ENCODE measurements at places on chromosomes 1 and 21.
A peak's percentile ranks its signal among the peaks of the same experiment; 100 is the strongest.

DNA sequence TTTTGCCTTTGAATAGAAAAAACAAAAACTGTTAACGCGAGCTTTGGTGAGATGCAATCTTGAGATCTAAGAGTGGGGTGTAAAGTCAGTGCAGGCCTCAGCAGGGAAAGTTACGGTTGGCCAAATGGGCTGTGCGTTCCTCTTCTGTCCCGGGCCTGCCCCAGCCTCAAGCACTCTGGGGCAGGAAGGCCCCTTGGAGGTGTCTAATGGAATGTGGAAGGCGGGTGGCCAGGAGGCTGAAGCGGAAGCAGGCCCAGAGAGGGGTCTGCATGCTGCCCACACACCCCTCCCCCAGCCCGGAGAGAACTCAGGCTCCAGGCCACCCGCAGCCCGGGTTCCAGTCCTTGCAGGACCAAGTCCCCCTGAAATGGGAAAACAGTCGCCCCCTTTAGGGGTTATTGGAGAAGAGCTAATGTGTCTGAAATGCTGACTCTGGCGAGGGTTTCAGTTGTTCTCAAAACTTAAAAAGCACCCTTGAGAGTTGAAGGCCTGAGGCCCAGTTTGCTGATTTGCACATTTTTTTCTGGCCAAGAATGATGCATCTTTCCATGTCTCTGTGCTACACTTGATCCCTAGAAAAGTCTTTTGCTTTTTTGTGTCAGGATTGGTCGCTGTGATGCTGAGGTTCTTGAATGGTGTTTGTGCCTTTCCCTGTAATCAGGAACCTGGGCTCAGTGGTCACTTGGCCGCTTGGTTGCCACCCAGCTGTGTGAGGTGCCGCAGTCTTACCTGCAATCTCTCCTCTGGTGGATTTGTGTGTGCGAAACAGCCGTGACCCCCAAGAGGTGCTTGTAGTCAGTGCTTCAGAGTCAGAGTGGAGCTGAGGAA lies 2.0 kb downstream of the COL18A1 start:
- no peak for DNase-seq

DNA sequence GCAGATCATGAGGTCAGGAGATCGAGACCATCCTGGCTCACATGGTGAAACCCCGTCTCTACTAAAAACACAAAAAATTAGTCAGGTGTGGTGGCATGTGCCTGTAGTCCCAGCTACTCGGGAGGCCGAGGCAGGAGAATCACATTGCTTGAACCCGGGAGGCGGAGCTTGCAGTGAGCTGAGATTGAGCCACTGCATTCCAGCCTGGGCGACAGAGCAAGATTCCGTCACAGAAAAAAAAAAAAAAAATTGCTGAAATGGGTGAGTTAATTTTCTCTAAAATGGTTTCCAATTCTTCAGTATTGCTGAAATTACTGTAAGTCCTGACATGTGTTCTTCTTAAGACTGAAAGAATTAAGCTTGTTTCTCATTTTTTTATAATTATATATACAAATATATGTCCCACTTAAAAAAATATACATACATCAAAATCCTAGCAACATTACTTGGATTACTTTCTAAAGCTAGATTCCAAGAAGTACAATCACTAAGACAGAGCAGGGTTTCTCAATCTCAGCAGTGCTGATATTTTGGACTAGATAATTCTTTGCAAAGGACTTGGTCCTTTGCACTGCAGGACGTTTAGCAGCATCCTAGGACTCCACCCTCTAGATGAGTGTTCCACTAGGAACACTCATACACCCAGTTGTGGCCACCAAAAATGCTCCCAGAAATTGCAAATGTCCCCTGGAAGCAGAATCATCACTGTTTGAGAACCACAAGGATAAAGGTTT lies 24.8 kb downstream of the ZNHIT6 start:
- no peak for DNase-seq

DNA sequence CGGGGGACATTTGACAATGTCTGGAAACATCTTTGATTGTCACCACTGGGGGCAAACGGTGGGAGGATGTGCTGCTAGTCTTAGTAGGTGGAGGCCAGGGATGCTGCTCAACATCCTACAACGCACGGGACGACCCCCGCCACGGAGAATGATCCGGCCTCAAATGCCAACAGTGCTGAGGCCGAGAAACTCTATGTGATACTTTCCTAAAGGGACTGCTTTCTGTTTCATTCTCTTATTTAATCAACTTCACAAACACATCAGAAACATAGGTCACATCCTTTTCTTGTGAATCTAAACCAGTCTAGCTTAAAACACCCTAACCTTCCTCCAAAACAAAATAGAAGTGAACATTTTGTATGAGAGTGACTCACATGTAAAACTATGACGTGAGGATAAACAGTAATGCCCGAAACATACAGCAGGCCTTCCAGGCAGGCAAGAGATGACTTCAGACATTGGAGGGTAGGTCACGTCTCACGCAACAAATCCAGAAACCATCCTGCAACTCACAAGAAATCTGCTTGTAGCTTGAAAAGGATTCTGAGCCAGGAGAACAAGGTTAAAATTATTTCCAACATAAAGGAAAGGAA lies 37.2 kb upstream of the ETS2 start:
- peak; percentile 87 for DNase-seq

DNA sequence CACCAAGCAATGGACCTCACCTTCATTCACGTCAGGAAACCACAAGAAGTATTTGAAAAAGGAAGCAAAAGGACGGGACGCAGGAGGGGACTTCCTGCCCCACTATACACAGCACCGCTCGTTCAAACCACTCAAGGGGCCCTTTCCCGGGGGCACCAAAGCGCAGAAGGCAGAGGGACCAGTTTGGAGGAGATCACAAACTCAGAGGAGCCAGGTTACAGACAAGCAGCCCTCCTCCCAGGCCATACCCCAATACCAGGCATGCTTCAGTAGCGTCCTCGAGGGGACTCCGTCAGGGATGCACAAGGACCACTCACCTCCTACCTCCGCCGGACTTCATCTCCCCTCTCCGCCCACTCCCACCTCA lies 685 bp downstream of the CRTC2 start:
- peak; percentile 72 for DNase-seq

DNA sequence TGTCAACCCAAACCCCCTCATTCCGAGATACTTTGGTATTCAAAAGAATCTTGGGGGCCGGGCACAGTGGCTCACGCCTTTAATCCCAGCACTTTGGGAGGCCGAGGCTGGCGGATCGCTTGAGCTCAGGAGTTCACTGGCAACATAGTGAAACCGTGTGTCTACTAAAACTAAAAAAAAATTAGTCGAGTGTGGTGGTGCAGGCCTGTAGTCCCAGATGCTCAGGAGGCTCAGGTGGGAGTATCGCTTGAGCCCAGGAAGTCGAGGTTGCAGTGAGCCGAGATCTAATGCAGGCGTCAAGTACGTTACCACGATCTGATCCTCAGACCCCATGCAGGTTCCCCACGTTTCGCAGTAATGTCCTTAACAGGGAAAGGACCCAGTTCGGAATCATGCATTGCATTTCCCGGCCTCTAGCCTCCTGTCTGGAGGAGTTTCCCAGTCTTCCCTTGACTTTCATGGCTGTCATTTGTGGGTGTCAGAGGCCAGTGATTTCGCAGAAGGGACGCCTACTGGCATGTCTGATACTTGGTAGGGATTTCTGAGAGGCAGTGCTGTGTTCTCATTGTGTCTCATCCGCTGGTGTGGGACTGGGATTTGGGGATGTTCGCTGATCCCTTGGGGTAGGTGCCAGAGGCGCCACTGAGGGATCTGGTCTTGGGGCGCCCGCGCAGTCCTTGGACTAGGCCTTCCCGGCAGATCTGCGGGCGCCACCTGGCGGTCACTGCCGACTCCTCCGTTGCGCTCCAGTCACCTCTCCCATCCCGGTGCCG lies 39.3 kb upstream of the HMGN1 start:
- peak; percentile 83 for DNase-seq

GRCh38 chr1:201349092-201349491 lies 28.4 kb downstream of the TNNT2 start:
- DNase-seq, result no peak

GRCh38 chr1:207844371-207844770 lies 66.6 kb downstream of the CD34 start:
- no peak for DNase-seq

- no peak for DNase-seq
These were observed 146.1 kb downstream of the EDEM3 start for GRCh38 chr1:184608581-184608980.

- DNase-seq, result no peak
These were observed 589 bp downstream of the ZNF684 start for GRCh38 chr1:40532062-40532389.

GRCh38 chr21:34817821-34818661 lies 149.2 kb downstream of the CLIC6 start:
- no peak for DNase-seq

- DNase-seq, result no peak
These were observed 105.7 kb upstream of the PPP2R5A start for GRCh38 chr1:212179394-212180076.

DNA sequence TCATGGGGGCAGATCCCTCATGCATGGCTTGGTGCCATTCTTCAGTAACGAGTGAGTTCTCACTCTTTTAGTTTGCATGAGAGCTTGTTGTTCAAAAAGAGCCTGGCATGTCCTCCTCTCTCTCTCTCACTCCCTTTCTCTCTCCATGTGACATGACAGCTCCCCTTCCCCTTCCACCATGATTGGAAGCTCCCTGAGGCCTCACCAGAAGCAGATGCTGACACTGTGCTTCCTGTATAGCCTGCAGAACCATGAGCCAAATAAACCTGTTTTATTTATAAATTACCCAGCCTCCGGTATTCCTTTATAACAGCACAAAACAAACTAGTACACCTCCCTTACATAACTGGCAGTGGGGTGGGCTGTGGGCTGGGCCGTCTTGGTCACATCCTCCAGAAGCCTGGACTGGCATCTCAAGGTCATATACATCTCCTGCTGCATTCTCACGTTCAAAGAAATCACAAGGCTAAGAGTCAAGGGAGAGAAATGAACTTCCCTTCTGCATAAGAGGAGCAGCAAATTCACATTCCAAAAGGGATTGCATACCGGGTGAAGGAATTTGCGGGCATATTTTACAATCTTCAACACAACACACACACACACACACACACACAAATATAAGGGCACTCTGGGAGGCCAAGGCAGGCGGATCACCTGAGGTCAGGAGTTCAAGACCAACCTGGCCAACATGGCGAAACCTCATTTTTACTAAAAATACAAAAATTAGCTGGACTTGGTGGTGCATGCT lies 2.3 kb upstream of the CCSAP start:
- no peak for DNase-seq

- no peak for DNase-seq
These were observed 592.2 kb downstream of the ADGRL2 start for GRCh38 chr1:82392946-82393345.

- DNase-seq, result no peak
These were observed 96.5 kb downstream of the KIF14 start for GRCh38 chr1:200524092-200524491.

DNA sequence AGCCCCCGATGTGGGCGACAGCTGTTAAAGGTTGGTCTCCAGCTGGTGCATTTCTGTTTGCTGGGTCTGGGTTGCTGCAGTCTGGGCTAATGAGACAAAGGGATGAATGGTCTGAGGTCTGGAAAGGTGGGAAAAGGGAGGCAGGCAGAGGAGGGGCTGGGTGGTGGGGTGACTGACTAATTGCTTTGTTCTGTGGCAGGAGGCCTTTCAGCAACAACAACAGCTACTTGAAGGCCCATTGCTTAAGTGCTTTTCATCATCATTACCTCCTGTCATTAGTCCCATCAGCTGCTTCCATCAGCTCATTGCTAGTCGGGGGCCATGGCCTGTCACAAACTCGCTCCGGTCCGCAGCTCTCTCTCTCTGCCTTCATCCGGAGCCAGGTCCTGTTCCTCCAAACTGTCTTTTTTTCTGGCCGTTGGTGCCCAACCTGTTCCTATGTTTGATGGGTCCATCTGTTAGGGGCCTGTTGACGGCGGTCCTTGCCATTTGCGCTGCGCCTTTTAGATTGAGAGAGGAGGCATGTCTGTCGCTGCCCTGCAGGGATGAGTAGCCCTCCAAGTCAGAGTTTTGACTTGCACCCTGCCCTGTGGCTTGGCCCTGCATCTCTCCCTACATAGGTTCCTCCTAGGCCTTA lies 105.6 kb upstream of the PLXNA2 start:
- DNase-seq, result no peak

DNA sequence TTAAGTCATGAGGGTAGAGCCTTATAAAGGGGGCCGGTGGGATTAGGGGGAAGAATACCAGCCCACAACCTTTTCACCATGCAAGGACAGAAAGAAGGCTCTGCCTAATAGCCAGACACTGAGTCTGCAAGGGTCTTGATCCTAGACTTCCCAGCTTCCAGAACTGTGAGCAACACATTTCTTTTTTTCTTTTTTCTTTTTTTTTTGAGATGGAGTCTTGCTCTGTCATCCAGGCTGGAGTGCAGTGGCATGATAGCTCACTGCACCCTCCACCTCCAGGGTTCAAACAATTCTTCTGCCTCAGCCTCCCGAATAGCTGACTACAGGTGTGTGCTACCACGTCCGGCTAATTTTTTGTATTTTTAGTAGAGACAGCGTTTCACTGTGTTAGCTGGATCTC lies 1.7 kb upstream of the ARL8A start:
- no peak for DNase-seq

- DNase-seq, result peak; percentile 23
These were observed 101.3 kb upstream of the ACTL8 start for GRCh38 chr1:17653728-17654351.

DNA sequence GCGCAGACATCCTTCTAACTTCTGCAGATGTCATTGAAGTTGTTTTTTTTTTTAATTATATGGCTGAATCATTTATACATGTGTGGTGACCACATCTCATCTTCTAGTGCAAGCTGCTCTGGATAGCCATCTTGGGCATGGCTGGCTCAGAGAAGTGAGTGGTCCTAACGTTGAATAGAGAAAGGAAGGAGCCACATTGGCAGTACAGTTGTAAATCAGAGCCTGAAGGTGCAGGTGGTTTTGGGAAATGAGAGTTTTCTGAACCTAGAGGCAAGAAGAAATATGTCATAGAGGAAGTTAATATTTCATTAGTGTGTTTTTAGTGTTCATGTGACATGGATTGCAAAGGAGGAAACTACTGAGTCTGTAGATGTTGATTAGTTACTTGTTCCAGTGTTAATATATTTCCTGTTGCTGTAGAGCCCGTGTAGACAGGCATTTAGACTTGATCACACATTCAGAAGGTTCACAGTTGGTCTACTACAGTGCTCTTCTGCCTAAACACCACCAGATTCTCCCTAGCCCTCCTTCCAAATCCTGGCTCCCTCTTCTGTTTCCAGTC lies 163.7 kb downstream of the ROR1 start:
- no peak for DNase-seq

- no peak for DNase-seq
These were observed 56.3 kb downstream of the HTR6 start for GRCh38 chr1:19720973-19721372.

Data from stimulated activated naive CD8-positive, alpha-beta T cell treated with anti-CD3 and anti-CD28 coated beads, Interleukin-15, amount 100 ng/mL, for 72 hours (primary cell).